ENCODE measurements at places on chromosomes 3 and 15.

- DNase-seq: no peak
Measured at GRCh38 chr3:124504332-124505059, 225.8 kb upstream of the UMPS start.

DNA sequence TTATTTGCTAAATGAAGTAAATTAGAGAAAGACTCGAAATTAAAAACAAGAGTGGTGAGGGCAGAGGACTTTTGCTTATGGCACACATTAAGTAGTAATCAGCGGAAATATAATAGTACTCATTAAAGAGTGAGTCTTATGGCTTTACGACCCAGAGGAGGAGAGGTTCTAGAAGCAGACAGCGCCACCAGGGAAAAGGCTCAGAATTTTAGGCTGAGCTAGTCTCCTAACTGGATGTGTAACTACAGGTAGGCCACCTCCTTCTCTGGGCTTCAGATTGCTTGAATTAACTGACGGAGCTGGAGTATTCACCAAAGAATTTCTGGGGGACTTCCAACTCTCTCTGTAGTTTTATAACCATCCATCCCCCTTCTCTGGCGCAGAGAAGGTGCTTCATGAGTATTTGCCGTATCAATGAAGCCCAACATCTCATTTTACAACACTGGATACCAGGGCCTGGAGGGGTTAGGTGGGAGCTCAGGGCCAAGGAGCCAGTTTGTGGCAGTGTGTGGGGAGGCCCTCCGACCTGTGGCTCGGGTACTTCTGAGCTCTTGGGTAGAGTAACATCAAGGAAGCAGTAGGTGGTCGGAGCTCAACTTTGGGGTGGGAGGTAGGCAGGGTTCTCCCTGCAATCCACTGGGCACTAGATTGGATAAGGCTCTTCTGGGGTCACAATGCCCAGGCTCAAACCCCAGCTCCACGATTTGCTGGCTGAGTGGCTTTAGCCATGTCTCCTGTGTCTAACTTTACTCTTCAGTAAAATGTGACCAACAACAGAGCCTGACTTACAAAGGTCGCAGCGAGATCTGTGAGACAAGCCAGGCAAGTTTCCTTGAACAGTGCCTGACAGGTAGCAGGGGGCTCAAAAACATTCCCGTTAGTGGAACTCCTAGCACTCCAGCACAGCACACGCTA, 1.1 kb downstream of the CHCHD4 start:
- no peak for DNase-seq

GRCh38 chr15:50718700-50719125, 32.1 kb upstream of the TRPM7 start:
- no peak for DNase-seq

DNA sequence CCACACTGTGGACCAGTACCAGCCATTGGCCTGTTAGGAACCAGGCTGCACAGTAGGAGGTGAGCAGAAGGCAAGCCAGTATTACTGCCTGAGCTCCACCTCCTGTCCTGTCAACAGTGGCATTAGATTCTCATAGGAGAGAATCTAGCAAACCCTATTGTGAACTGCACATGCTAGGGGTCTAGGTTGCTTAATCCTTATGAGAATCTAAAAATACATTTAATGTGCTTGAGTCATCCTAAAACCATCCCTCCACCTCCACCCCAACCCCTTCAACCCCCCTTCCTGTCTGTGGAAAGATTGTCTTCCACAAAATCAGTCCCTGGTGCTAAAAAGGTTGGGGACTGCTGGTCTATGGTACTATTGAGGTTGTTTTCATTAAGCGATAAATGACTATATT, 49.3 kb upstream of the KCNAB1 start:
- DNase-seq: no peak

GRCh38 chr3:193637831-193638230, 44.8 kb downstream of the OPA1 start:
- no peak for DNase-seq

DNA sequence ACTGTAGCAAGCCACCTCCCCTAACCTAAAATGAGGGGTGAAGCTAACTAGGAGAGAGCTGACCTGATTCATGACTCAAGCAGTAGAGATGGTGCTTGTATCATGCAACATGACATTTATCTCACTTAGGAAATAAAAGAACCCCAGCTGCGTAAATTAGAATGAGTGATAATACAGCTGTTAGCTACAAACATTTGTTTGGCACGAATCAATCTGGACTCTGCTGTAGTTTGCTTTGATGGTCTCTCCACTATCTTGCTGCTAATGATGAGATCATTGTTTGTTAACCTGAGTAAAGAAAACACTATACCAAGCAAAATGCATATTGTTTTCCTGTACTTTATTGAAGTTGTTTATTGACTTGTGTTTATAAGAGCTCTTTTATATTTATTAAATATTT, 92.6 kb downstream of the ALDH1A2 start:
- no peak for DNase-seq

DNA sequence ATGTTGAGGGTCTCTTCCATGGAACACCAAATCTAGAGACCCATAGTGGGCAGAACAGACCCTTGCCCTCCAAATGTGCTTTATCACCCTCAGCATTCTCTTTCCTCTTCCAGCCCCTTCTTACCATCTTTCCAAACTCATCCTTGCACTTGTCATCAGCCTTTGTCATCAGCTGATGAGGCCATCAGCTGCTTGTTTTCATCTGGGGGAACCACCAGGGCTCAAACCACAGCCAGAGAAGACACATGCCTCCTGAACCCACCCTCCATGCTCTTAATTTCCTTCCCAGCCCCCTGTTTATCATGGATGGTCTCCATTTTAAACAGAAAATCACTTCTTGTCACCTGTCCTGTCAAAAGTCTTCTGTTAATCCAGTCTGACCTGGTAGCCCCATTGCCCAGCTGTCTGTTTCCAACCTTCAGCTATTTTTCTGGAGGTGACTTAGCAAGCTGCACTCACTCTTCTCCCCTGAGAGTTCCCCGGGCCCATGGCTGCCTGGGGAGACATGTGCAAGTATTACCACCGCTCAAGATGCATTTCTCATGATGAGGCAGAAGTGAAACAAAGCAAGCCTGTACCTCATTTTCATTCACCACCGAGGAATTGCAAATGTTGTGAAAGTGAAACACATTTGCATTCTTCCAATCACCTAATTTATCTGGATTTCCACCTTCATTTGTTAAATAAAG, 14.7 kb upstream of the SYNM start:
- no peak for DNase-seq

DNA sequence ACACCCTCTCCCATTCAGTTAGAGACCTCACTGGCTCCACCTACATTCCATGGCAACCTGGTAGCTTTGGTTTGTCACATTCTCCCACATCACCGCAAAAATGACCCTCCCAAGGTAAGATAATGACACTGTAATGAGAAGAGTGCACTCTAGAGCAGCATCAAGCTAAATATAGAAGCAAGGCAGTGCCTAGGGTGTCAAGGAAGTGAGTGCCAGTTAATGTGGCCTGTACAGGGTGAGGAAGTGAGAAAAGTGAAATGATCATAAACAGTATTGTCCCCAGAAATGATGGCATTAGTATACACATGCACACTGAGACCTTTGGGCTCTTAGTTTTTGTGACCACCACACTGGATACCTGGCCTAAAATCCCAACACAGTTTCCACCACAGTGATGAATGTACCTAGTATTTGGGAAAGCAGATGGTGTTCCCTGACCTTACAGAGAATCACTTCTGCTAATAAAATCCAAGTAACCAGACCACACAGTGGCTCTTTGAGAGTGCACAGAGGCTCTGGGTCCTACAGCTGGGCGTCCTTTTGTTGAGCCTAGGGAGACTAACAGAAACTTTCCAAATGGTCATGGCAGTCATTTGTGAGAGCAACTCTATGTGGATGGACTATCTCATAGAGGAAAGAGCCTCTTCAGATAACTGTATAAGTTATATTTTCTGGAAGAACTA, 106.6 kb downstream of the ARPP21 start:
- DNase-seq: no peak

DNA sequence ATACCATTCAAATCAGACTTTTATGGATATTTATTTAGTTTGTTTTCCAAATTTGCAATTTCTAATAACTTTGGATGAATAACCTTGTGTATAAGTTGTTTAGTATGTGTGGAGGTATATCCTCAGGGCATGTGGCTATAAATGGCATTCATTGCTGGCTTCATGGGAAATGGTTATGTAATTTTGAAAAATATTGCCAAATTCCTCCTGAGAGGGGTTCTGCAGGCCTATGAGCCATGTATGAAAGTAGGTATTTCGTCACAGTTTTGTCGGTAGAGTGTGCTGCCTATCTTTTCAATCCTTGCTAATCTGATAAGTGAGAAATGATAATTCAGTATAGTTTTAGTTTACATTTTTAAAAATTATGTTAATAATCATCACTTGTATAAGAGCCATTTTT, 256.4 kb upstream of the ZNF385D start:
- DNase-seq: no peak

- no peak for DNase-seq
Measured at GRCh38 chr15:100198442-100198841, 143.3 kb downstream of the ADAMTS17 start.

- DNase-seq: no peak
Measured at GRCh38 chr3:32532434-32532833, 29.8 kb upstream of the CMTM6 start.

DNA sequence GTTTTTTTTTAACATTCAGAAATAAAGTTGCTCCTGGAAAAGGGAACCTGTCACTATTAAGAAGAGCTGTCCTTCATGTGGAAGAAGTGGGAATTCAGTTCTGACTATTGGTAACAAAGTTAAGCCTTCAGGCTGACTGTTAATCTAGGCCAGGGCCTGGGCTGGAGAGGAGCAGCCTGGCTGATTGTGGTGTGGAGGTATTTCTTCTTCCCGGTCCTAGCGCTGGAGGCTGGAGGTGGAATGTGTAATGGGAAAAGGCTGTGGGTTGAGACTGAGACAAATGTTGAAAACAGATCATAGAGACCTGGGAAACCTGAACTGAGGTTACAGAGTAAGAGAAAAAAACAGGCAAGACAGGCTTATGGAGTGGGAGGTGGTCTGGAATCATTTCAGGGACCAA, 23.8 kb upstream of the SH3BP5 start:
- no peak for DNase-seq

DNA sequence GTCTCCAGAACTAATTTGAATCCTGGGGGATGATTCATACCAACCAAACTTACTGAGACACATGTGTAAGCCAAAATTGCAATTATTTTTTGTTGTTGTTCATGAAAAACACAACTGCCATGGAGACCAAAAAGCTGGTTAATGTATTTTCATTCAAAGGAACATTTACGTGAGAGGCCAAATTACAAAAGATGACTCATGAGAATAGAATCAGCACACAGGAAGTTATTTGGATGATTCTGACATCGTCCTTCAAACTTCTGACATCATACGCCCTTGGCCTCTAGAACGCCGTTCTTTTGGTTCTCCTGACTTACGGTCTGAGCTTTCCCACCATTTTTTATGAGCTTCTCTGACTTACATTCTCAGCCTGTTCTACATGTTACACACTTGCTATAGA, 3.0 kb upstream of the ZNF280D start:
- DNase-seq: no peak
